ENCODE measurements at places on chromosomes 2 and 18.
A peak's percentile ranks its signal among the peaks of the same experiment; 100 is the strongest.

- no peak for DNase-seq
Observed at GRCh38 chr2:222319586-222320435, 21.0 kb upstream of the PAX3 start.

DNA sequence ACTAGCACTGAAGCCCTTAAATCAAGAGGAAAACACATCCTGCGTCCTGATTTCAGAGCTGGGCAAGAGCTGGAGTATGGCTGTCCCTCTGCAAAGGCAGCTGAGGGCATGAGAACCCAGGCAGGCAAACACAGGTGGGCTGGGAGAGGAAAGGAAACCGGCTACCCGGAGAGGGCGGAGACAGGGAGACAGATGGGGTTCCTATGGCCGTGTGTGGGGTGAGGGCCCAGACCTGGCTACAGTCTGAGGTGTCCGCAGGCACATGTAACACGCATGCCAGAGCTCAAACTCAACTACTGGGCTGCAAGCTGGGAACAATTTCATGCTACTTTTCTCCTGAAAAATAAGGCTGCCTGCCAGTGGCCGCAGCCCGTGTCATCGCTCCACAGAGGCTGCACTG lies 2.7 kb downstream of the COPS9 start:
- no peak for DNase-seq

DNA sequence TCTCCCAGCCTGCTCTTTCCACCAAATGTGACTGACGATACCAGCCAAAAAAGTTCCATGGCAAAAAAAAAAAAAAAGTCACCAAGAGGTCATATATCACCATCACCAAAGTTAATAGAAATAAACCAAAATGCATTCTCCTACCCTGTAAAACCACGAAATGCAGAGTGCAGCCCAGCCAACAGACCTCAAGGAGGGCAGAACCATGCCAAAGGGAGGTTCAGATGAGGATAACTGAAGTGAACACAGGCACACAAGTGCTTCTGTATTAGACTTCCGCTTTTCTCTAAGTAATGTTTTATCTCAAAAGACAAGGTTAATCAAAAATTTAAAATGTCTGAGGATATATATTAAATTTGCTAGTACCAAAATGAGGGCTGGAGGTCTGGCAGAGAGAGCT lies 5.5 kb downstream of the SERPINE2 start:
- no peak for DNase-seq

- DNase-seq: no peak
Observed at GRCh38 chr2:176088048-176088936, 4.2 kb upstream of the HOXD13 start.

DNA sequence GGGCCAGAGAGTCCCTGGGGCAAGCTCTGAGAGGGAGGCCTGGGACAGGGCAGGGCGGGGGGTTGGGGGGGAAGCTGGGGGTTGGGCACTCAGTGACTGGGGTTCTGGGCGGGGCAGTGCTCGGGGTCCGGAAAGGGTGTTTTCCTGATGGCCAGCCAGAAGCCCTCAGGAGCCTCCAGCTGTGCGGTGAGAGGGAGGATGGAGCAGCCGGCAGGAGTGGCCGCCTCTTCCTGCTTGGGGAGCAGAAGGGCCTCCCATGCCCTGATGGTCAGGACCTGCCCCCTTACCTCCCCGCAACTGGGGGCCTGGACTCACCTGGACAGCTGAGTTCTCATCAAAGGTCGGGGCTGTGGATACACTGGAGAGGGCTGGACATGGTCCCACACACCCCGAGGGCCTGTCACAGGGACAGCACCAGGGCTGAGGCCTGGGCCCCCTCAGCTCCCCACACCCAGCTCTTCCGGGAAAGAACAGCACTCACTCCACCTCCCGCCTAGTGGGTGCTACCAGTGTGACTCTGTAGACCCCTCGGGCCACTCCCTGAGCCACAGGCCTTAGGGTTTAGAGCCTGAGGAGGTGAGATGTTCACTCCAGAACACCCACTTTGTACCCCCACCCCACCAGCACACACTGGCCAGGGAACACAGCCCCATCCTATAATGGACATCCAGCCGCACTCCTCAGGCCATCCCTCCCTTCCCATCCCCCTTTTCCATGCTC lies 6.7 kb downstream of the SFTPB start:
- no peak for DNase-seq

DNA sequence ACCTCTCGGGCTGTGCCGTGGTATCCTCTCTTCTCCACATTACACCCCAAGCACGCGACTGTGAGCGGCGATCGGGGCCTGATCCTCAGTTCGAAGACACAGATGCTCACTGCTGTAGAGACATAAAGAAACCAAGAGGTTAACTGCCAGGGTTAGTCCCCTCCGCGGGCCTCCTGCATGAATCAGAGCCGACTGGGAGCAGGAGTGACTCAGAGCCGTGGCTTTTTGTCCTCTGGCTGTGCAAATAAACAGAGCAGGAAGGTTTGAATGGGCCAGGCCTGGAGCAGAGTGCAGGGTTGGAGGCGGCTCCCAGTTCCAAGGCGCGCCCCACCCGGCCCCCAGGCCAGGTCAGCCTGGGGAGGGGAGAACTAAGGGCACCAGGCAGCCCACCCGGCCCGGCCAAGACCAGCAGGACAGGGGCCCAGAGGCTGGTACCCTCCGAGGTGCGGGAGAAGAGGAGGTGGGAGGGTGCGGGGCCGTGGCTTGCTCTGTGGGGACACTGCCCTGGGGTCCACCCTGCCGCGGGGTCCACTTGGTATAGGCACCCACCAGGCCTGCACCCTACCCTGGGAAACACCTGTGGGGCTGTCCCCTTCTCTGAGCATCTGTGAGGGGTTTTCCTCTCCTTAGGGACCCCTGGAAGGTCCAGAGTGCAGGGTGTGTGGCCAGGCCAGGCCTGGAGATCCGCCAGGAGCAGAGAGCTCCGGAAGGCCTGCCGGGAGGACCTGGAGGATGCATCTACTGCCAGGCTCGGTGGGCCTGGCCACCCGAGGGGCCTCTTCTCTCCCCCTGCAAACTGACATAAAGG lies 16.5 kb downstream of the TWIST2 start:
- peak; percentile 76 for DNase-seq

DNA sequence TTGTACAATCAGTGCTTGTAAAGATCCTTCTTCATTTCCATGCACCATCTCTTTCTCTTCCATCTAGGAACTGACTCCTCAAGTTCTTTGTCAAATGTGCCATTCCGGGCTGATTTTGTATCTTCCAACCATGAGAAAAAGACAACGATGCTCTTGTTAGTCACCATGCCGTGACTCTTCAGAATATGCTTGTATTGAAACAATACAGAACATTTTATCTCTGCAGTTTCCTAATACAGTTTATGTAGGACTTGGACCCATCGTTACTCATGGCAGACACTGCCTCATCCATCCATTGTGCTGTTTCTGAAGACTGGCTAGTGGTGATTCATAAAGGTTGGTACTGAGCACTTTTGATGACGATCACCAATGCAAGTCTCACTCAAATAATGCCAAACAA lies 283.2 kb downstream of the KCNS3 start:
- no peak for DNase-seq

- DNase-seq: no peak
Observed at GRCh38 chr2:148604927-148605326, 39.6 kb upstream of the EPC2 start.

DNA sequence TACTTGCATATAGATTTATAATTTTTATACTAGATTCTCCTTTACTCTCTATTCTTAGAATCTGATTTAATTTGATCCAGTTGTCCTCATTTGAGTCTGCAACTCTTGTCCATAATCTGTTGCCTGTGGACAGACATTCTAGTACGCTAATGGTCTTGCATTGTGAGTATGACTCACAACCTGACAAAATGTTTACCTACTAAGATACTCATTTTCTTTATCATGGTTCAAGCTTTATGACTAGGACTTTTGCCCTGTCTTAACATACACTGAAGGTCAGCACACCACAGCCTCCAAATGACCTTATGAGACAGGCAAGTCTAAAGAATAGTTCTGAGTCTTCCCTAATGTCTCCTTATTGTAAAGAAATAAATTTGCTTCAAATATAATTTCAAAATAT lies 142.3 kb upstream of the CDH7 start:
- no peak for DNase-seq

GRCh38 chr2:46091961-46092667 lies 205.1 kb upstream of the EPAS1 start:
- DNase-seq: no peak

GRCh38 chr2:20175931-20176330 lies 49.0 kb downstream of the SDC1 start:
- DNase-seq: no peak

DNA sequence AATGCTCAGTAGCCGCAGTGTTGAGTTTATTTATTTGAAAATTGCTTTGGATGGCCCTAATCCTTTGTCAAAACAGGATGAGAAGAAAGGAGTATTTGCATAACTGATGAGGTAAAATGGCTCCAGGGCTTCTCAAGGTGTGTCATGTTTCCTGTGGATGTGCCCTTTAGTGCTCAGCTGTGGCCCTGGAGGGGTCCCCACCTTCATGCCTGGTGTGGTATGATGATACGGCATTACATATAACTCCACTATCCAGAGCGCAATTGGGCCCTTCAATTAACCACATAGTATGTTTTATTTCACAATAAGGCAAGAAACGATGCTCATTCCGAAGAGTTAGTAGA lies 39.8 kb upstream of the TMEM178A start:
- DNase-seq: no peak

GRCh38 chr2:204251158-204251997 lies 293.9 kb upstream of the PARD3B start:
- peak; percentile 55 for DNase-seq

DNA sequence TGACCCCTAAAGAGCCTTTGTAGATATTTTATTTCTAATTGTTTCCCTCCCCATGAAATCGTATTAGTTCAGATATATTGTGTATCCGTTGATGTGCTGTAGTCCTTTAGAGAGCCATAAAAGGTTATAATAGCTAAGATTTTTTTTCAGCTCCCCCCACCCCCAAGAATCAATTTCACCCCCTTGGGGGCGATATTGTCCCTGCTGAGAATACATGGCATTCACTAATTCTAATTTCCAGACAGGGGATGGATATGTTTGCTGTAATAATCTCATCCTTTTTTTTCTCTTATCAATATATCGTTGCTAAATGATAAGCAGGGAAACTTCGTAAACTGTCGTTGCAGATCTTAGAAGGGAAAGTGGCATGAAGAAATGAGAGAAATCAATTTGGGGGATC lies 530.7 kb downstream of the TMEM182 start:
- DNase-seq: no peak

GRCh38 chr2:17765398-17765797 lies 11.5 kb downstream of the GEN1 start:
- DNase-seq: no peak

DNA sequence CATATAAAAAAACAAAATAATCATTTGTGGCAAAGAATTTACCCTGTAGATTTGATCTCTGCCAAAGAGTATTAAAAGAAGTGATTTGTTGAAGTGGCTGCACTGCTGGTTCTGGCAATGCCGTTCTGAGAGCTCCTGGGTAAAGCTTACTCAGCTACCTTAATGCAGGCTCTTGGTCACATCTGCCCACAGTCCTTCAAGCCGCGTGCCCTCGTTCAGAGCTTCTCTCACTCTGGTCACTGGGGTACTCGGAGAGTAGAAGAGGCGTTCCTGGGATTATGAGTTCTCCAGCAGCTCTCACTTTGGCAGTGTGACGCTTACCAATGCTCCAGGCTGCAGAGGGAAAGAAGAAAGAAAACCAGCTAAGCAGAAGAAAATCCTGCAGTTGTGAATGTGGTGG lies 57.9 kb downstream of the ACVR1 start:
- no peak for DNase-seq

- no peak for DNase-seq
Observed at GRCh38 chr2:7609556-7609955, 692.3 kb downstream of the RNF144A start.

DNA sequence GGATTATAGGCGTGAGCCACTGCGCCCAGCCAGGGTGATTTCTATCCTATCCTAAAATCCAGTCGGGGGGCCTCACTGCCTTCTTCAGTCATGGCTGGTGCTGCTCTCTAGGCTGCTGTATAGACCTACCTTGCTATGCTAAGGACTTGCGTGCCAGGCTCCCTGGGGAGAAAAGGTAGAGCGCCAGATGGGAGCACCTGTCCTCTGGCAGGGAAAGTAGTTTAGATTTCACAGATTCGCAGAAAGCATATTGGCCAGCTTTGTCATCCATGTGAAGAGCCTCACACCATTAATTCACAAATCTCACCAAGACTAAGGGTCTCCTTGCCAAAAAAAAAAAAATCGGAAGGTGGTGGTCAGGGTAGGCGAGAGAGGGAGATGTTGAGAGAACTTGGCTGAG lies 217.6 kb downstream of the ATAD2B start:
- DNase-seq: no peak

GRCh38 chr2:34159901-34160300 lies 560.8 kb upstream of the FAM98A start:
- DNase-seq: no peak

GRCh38 chr2:9752441-9753275 lies 90.6 kb upstream of the TAF1B start:
- DNase-seq: peak; percentile 93

All from activated CD8-positive, alpha-beta T cell treated with anti-CD3 and anti-CD28 coated beads for 36 hours (primary cell).